ENCODE measurements at places on chromosomes 1 and 21.

GRCh38 chr1:243731301-243731891 lies 118.6 kb downstream of the AKT3 start:
- no peak for DNase-seq

DNA sequence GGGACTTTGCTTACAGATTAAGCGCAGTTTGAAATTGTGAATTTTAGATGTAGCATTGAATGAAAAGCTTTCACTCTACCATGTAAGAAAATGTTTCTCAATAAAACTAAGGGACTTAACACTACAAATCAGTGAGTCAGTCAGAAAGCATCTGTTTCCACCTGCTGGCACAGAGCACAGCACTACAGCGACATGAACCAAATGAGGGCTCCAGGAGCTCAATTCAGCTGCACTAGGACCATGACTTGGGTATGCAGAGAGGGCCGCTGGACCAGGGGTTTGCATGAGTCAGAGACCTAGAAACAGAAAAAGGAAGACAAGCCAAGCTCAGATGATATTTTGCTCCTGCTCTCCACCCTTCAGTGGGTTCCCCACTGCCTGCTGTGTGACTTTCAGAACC lies 5.2 kb downstream of the SUSD4 start:
- DNase-seq, result no peak

GRCh38 chr21:31888936-31889371 lies 16.1 kb downstream of the HUNK start:
- no peak for DNase-seq

- DNase-seq, result no peak
Observed at GRCh38 chr21:43910460-43910859, 45.4 kb downstream of the AGPAT3 start.

GRCh38 chr1:31901838-31902509 lies 36.2 kb downstream of the PTP4A2 start:
- DNase-seq, result no peak

- DNase-seq, result no peak
Observed at GRCh38 chr1:53721088-53721487, 17.9 kb downstream of the GLIS1 start.

DNA sequence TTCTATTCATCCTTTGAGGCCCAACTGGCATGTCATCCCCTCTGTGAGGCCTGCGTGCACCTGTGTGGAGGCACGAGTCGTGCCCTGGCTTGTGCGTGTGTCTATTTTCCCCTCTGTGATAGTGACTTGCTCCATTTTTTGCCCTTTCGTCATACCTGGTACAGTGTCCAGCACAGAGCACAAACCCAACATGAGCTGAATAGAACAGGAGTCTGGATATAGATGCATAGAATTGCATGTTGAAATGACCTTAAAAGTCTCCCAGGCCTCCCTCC lies 32.5 kb downstream of the TNNT2 start:
- no peak for DNase-seq

GRCh38 chr1:234902774-234903547 lies 225.7 kb downstream of the TOMM20 start:
- DNase-seq, result no peak

- no peak for DNase-seq
Observed at GRCh38 chr21:33815143-33815707, 100.4 kb downstream of the ATP5PO start.

Measured in T-helper 22 cell (primary cell).